ENCODE measurements at places on chromosomes 11 and 22.

DNA sequence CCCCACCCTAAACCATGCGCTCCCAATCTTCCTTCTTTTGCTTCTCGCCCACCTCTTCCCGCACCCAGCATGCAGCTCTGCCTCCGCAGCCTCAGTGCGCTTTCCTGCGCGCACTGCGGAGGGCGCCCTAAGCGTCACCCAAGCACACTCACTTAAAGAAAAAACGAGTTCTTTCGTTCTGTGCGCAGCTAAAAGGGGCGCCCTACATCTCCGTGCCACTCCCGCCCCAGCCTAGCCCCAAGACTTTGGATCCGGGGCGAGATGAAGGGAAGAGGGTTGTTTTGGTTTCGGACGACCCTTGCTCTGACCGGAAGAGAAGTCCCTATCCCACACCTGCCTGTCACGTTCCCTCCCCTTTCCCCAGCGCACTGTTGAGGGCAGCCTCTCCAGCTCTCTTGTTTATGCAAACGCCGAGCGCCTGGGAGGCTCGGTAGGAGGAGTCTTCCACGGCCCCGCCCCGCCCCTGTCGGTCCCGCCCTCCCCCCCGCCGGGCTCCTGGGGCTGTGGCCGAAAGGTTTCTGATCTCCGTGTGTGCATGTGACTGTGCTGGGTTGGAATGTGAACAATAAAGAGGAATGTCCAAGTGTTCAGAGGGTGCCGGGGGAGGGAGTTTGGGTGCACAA lies 5.3 kb downstream of the VSIG2 start:
- peak; percentile 47 for DNase-seq

DNA sequence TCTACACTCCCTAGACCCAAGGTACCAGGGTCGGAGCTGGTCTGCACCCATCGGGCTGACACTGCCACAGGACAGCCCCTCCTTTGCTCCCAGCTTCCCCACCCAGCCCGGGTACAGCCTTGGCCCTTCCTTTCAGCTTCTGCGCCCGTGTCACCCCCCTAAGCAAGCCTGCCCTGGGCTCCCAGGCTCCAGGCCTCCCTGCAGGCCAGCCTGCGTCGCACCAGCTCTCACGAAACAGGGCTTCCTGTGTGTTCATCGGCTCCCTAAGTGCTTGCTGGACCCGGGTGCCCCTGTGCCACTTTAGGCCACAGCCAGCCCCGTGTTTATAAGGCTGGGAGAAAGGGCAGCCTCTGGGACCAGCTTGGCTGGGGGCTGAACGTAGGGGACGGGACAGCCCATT lies 21.1 kb downstream of the FLRT1 start:
- no peak for DNase-seq

DNA sequence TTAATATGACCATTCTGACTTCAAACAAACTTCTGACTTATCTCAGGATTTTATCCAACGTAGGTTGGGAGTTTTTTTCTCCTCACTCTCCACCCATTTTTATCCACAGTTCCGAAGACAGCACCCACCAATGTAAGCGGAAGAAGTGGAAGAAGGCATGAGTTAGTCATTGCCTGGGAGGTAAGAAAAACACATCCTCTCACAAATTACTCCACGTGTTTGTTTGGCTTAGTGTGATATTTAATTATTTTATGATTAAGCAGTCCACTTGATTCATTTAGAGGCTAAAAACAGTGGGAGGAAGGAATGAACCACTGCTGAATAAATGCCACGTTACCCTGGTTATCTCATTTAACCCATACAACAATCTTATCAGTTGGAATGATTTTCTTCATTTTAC lies 389.6 kb upstream of the ARHGAP42 start:
- no peak for DNase-seq

DNA sequence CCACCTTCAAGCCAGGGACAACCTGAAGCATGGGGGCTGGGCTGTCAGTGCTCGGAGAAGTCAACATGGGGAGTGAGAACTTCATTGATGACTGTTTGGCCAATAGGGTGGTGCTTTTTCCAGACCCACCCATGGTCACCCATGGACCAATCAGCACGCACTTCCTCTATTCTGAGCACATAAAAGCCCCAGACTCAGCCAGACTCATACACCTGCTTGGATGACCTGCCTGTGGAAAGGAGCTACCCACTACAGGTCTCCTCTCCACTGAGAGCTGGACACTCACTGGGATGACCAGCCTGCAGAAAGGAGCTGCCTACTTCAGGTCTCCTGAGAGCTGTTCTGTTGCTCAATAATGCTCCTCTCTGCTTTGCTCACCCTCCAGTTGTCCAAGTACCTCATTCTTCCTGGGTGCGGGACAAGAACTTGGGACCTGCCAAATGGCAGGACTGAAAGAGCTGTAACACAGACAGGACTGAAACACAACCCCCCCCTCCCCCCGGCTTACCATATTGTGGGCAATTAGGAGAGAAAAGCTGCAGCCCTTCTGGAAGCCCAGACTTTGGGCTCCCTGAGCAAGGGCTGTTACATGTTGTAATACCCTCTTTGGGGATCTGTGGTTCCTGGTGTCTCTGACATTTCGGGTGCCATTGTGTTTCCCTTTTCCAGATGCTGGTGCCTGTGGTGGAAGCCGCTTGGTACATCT lies 44.4 kb upstream of the WNT11 start:
- DNase-seq = no peak

DNA sequence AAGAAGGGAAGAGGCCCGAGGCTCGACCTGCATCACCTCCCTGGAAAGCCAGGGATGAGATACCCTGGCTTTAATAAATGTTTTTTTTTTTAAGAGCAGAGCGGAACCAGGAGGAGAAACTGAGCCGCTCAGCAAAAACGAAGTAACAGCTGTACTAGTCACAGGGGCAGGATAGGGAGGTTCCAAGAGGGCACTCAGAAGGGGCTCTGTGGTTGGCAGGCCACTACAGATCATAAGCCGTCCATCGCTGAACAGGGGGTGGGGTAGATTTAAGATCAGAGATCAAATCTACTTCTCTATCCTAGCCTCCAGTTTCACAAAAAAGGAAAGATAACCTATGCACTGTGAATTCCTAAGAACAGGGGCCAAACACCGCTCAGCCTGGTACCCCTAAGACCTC lies 625 bp downstream of the EIF3D start:
- no peak for DNase-seq

GRCh38 chr11:36425561-36426081 lies 84.5 kb downstream of the TRAF6 start:
- DNase-seq = no peak

DNA sequence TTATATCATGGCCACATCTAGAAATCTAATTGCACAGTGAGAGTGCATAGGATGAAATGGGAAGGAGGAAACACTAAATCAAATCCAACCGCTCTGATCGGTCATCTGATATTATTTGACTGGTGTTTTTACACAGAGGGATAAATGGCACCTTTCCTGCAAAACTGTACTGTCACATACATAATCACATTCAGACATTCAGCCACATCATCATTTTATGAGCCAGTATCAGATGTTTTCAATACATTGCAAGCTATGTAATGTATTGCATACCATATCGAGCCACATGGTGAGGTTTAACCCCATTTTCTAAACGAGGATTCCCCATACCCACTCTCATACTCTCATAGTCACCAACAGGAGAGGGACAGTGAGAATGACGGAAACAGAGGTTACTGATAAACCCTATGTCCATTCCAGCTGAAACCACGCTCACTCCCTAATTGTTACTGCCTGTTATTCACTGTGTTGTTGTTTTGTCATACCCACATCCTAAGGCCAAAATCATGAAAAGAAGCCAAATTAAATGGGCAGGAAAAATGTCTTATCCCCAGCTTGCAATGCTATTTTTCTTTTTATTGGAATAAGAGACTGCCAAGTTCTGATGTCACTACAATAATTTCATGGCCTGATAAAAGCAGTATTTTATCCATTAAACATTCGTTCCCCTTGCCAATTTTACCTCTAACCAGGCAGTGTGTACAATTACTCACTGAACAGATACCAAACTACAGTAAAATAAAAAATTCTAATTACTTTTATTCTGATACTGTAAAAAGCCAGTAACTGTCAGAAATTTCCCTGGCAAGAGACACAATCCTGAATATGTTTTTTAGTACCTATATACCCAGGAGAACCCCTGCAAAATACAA lies 9.0 kb downstream of the CDON start:
- no peak for DNase-seq

Data from DMS153 (cell line).